Dorsolateral prefrontal cortex (tissue), 122 donors: ENCODE measurements at places on chromosomes 6 and 20.

DNA sequence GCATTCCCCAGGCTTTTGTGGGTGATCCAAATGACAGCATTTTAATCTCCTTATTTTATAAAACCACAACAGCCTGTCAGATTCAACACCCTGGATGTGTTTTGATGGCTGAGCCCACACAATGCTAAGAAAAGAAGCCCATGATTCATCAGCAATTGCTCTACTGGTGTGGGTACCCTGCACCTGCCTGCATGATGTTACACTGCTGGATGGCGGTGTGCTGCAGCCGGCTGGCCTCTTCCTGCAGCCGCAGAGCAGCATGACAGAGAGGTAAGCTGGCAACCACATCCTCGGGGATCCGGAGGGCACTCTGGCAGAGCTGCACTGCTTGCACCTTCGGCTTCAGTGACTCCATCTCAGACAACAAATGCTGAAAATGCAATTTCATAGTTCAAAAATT is 327.5 kb downstream of the SYNE1 start:
- no peak for DNase-seq

DNA sequence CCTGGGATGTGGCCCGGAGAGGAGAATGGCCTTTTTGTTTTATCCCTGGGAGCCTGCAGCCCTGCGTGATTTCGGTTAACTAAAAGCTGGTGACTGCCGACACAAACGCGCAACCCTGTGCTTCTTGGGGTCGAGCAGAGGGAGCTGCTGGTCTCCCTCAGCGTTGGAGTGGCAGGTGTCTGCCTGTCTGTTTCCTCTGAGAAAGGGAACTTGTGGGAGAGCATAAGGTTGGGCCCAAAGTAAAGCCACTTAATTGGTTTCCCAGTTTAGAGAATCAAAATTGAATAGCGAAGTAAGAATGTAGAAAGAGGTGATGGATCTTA is 500 bp downstream of the LTV1 start:
- no peak for DNase-seq

DNA sequence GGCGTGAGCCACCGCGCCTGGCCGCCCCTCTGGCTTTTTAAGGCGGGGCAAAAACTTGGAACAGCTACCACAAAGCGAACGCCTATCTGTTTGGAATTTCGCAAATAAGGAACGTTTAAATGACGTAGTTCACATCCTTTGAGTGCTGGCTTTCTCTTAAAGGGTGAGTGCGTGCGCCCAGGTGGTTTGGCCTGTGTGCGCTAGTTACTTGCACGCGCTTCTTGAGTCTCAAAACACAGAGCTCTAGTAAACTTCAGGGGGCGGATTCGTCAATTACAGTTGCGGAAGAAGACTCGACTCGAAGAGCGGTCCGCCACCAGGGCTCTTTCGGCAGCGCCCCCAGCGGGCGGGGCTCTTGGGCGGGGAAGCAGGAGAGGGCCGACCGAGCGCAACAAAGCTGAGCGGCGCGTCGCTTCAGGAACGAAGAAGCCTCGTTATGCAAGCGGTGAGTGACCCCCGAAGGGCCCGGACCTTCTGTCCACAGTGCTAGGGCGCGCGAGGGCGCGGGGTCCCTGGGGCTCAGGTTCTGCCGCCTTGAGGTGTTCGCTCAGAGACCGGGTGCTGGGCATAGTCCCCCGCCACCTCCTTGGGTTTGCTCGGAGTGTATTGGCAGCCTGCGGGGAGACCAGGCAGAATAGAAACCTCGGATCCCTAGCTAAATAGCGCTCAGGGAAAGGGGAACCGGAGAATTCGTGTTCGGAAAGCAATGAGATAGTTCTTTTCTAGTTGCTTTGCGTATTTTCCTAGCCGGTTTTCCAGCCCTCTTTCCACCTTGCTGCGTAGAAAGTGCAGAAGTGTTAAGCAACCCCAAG is at the start of gene SYCP2L:
TSS of gene SYCP2L (plus strand) at position 362 of the 812 bp plus-strand sequence. CDS start at position 437, 75 bp downstream.
- DNase-seq = no peak

DNA sequence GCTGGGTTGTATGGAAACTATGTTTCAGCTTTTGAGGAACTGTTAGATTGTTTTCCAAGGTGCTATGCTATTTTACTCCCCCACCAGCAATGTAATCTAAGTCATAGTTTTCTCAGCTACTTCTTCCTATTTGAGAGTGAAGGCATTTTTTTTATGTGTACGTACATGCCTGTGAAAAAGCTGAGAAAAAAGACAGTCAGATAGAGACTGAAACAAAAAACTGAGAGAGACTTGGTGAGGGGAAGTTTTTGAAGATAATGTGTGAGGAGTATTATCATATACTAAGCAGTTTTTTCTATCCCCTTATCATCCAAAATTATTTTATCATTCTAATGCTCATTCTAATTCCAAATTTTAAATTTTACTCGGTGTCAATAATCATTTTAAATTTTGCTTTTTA is 780.0 kb downstream of the BCKDHB start:
- DNase-seq = no peak

- DNase-seq = no peak
Measured at GRCh38 chr20:63246490-63247288, 7.6 kb downstream of the NKAIN4 start.
